ENCODE measurements at places on chromosomes 12 and 14. TPM values are rescaled to one million over a fixed set of nuclear protein-coding genes. Genes with fewer than 3 reads are reported as not detected.

DNA sequence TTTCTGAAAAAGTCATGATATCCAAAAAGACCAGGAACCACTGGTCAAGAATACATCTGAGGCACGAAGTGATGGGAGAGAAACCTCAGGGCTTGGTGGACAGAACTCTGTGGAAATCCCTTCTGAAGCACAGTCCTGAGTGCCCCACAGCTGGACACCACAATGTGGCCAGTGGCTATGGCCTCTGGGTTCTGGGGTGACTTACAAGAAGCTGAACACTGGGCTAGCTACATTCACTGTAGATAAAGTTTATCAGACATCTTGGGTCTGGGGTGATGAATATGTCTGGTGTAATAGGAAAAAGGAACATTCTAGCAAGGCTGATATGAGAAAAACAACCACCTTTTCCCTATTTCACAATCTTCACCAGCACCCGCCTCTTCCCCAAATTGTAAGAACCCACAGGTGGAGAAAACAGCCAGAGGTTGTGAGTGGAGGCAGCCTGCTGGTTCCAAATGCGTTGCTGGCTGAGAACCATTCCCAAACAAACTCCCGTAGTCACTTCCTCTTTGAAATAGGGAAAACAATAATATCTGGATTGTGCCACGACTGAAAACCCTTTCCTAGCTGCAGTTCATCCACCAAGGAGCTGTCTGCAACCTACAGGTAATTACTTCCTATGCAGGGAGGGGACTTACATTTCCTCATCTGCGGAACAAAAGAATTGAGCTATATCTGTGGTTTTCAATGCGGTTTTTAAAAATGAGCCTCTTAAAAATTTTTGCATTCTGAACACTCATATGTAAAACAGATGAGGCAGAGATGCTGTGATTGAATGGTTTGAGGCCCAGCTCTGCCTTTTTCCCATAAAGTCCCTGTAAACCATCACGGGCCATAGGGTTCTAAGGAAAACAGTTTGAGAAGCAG, 193.6 kb downstream of the SLC41A2 start:
- H3K27ac ChIP-seq = no peak overlapping the region
- no peak for DNase-seq
- no peaks in the 10 kb centered on the region for H3K36me3 ChIP-seq
- H3K4me1 ChIP-seq = no peaks in the 10 kb centered on the region
- no peaks in the 10 kb centered on the region for H3K27me3 ChIP-seq

GRCh38 chr14:63896278-63896720, 43.5 kb downstream of the SYNE2 start:
- H3K27me3 ChIP-seq = no peaks in the 10 kb centered on the region
- peak; percentile 72 for DNase-seq
- peak overlapping the region; percentile 72 for H3K27ac ChIP-seq

GRCh38 chr14:65471038-65471878, 58.7 kb downstream of the FUT8 start:
- no peaks in the 10 kb centered on the region for H3K27me3 ChIP-seq
- H3K4me3 ChIP-seq = no peak overlapping the region
- no peaks in the 10 kb centered on the region for H3K4me1 ChIP-seq
- H3K27ac ChIP-seq = no peak overlapping the region

- no peak overlapping the region for H3K27ac ChIP-seq
- no peak for DNase-seq
- no peak overlapping the region for H3K4me3 ChIP-seq
- H3K4me1 ChIP-seq = no peaks in the 10 kb centered on the region
Measured at GRCh38 chr12:126950266-126950665, 1316.7 kb upstream of the TMEM132C start.

DNA sequence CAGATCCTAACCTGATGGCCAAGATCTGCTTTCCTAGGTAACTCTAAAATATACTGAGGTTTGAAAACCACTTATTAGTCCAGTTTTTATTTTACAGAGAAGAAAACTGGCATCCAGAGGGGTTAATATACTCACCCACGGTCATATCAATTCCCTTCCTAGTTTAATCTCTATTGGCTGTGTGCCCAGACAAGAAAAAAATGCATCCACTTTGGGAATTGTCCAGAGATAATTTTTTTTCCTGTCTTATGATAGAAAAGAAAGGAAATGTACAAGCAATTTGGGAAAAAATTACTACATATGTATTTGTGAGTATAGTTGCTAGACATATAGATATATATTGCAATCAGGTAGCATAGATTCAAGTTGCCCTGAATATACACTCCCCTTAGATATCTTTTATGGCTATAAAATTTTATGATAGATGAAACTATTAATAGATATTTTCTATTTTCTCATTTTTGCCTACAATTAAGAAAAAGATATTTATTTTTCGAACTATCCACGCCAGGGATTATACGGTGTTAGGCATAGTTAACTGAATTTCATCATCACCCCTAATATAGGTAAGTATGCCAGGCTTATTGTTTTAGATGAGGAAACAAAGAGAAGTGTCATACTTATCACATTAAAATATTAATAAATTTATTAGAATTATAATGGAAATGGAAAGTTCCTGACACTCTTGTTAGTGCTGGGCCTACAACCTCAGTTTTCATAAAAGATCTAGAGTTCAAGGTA, 100.5 kb upstream of the SLC38A2 start:
- no peaks in the 10 kb centered on the region for H3K36me3 ChIP-seq
- DNase-seq = peak; percentile 32
- H3K4me1 ChIP-seq = peaks cover 40% of the 10 kb centered on the region

DNA sequence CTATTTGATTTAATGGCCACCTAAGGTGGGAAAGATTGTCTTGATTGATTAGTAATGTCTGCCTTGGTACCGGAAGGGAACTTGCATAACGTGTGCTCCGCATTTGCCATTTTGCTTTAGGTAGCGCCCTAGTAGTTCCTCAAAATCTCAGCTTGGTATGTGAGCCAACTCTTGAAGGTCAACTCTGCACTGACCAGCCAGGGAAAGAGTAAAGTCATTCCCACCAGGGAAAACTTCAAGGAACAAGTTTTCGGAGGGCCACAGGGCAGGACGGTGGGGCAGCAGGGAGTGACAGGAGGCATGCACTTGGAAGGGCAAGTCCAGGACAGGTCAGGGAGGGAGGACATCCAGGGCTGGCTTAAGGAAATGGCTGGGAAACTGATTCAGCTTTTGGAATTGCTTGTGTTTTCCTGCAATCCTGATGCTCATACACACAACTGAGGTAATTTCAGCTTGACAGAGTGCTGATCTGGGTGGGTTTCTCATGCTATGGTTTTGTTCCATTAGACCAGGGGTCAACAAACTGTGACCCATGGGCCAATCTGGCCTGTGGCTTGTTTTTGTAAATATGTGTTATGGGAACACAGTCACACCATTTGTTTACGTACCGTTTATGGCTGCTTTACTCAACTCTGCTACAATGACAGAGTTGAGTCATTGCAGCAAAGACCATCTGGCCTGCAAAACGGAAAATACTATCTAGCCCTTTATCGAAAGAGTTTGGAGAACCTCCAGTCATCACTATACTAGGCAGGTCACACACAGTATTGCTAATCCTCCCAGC, 184.5 kb downstream of the RBM19 start:
- H3K36me3 ChIP-seq = no peaks in the 10 kb centered on the region
- no peak for DNase-seq
- no peak overlapping the region for H3K27ac ChIP-seq
- no peak overlapping the region for H3K4me3 ChIP-seq

Gene CD27
- 0.40 TPM for total RNA-seq

Gene BCL7A
- total RNA-seq = 14.5 TPM

Gene FOXN4
- total RNA-seq = not detected

Gene TMEM132C
- 0.05 TPM for total RNA-seq

Gene MYO1H
- total RNA-seq = not detected

Gene CMKLR1
- 6.2 TPM for total RNA-seq

Gene LAG3
- not detected for total RNA-seq

Gene SMOC1
- total RNA-seq = not detected

Measured in heart left ventricle (tissue), 16 donors.